COR-L47 (cell line): ENCODE measurements at places on chromosomes 16 and 17.

GRCh38 chr17:27157297-27157696, 136.6 kb upstream of the WSB1 start:
- DNase-seq = no peak

- no peak for DNase-seq
These were observed 36.8 kb downstream of the CPD start for GRCh38 chr17:30415491-30415890.

GRCh38 chr16:29862383-29862883, 593 bp downstream of the CDIPT start:
- DNase-seq = no peak

DNA sequence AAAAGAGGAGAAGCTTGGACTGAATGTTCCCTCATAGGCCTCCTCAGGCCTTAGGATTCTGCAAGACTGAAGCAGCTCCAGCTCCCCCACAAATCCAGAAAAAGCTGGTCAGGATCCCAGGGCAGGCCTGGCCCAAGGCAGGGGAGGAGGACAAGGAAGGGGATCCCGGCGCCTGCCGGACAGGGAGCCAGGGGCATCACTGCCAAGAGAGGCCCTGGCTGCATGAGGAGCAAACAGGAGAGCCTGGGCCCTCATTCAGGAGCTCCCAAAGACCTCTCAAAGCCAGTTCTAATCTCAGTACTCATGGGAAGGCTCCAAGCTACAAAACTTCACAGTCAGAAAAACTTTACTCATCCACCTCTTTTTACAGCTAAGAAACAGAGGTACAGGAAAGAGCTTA, 67.3 kb downstream of the ZNF423 start:
- no peak for DNase-seq

DNA sequence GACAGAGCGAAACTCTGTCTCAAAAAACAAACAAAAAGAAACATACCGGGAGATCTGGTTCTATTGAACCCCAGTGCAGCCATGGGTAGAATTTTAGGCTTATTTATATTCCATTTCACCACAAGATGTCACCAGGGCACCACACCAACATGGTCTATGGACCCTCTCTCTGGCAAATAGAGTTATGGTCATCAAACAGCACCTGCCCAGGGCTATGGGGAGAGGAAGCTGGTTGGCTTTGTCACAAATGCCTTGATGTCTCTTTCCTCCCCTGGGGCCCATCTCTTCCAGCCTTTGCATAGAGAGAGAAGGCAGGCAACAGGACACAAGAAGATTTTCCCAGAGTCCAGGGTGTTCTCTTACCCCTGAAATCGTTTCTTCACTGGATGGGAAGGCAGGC, 128.4 kb downstream of the WWOX start:
- peak; percentile 31 for DNase-seq

GRCh38 chr17:4796552-4796920, 572 bp downstream of the PSMB6 start:
- no peak for DNase-seq

GRCh38 chr17:37283414-37283961, 92.3 kb upstream of the C17orf78 start:
- DNase-seq = no peak

GRCh38 chr17:65259696-65260485, 122.7 kb downstream of the RGS9 start:
- no peak for DNase-seq

DNA sequence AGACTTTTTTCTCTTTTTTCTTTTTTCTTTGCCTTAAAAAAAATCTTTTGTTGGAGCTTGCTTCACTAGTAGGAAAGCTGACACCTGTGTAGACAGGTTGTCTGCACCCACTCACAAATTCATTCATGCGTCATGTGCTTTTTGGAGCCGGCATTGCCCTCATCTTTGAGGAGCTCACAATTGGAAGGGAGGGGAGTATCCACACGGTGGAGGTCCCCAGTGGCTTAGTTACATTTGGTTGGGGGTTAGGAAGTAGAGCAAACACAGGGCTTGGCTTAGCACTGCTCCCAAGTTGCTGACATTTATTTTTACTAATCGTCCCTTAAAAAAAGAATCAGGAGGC, 18.7 kb upstream of the MEIOB start:
- no peak for DNase-seq

- DNase-seq = no peak
These were observed 47.1 kb downstream of the TEX2 start for GRCh38 chr17:64216000-64216337.

DNA sequence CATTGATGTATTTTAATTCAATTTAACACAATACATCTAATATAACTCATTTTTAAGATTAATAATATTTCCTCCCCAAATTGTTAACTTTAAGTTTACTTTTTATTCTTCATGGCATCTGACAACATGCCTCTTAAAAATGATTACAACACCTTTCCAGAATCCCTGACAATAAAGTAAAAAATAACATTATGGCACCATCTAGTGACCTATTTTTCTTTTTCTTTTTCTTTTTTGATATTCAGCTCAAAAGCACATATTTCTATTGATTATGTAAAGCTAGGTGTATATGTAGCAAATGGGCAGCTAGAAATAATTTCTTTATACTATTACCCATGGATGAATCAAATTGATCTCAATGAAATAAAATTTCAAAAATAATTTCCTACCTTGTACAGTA, 834.3 kb upstream of the CDH8 start:
- no peak for DNase-seq

GRCh38 chr17:66527335-66527734, 224.9 kb downstream of the PRKCA start:
- no peak for DNase-seq

DNA sequence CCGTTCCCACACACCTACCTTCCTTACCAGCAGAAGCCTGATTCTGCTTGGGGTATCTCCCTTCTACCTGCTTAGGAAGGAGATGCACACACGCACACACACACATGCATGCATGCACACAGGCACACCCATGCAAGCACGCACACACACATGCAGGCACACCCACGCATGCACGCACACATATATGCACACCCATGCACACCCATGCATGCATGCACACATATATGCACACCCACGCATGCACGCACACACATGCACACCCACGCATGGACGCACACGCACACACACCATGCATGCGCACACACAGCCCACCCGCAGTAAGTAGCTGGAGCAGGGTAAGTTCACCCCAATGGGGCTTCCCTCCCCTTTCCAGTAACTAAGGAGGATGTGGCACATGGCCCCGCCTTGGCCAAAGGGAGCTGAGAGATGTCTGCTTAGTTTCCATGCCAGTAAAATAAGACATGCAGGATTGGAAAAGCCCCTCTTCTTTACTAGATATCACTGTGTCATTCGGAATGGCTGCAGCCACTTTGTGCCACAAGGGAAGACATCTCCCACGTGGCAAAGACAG, 33.7 kb downstream of the ADCY9 start:
- DNase-seq = no peak

DNA sequence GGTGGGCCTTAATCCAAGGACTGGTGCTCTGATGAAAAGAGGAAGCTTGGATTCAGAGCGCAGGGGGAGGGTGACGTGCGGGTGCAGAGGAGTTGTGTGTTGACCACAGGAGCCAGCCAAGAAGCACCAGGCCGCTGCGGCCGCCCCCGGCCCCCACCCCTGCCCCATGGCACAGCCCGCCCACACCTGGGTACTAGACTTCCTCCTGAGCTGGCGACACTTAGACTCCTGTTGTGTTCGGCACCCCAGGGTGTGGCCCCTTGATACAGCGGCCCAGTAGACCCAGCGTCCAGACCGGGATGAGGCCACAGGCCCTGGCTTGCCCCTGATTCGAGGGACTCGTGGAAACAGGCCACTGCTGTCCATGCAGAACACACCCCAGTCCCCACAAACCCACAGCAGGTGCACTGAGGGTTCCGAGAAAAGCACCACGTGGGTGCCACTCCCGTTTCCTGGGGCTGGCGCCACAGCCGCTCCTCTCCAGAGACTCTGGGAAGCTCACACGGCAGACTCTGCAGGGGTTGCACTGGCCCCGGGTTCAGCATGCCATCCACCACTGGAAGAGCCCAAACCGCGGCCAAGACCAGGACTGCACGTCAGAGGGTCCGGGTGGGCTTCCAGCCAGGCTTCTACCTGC, 5.7 kb upstream of the SNAI3 start:
- no peak for DNase-seq

GRCh38 chr17:5299383-5299782, 17.3 kb downstream of the RABEP1 start:
- DNase-seq = no peak

DNA sequence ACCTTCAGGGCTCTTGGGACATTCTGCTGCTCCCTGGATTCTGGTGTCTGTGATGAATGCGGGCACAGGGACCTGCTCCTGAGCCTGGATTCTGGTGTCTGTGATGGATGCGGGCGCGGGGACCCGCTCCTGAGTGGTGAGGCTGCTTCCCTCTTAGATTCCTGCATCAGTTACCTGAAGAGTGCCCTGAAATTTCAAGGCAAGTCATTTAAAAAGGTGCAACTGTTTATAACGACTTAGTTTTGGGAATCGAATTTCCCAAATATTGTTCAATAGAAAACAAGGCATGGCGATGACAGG, 7.0 kb downstream of the TMEM204 start:
- DNase-seq = no peak

DNA sequence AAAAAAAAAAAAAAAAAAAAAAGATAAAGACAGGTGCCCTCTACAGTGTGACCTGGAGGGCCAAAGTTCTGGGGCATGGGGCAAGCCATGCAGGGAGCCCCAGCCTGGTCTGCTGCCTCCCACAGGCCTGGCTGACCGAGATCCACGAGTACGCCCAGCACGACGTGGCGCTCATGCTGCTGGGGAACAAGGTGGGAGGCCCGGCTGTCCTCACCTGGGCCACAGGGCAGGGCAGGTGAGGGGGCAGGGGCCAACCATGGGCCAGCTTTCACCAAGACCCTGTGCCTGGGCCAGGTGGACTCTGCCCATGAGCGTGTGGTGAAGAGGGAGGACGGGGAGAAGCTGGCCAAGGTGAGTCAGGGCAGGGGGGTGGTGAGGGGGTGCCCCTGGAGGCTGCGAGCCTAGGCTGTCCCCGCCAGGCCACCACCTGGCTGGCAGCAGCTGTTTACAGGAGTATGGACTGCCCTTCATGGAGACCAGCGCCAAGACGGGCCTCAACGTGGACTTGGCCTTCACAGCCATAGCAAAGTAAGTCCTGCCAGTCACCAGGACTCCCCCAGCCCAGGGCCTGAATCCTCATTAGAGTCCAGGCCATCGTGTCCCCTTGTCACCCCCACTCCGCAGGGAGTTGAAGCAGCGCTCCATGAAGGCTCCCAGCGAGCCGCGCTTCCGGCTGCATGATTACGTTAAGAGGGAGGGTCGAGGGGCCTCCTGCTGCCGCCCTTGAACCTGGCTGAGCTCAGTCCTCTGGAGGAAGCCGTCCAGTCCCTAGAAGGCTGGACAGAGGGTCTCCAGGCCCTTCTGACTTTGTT, 2.7 kb upstream of the TRAF7 start:
- DNase-seq = no peak

GRCh38 chr16:55418586-55418985, 60.4 kb upstream of the MMP2 start:
- no peak for DNase-seq

- DNase-seq = no peak
These were observed 561 bp downstream of the AXIN1 start for GRCh38 chr16:351804-352520.

GRCh38 chr17:50475362-50475761, 3.3 kb upstream of the RSAD1 start:
- DNase-seq = no peak

GRCh38 chr16:59469266-59469665, 735.1 kb upstream of the GOT2 start:
- DNase-seq = no peak

GRCh38 chr16:12699161-12699560, 104.5 kb downstream of the CPPED1 start:
- DNase-seq = no peak

GRCh38 chr16:85431431-85432124, 181.5 kb upstream of the GSE1 start:
- DNase-seq = no peak

- no peak for DNase-seq
These were observed 42.3 kb upstream of the NKD1 start for GRCh38 chr16:50505714-50506542.

DNA sequence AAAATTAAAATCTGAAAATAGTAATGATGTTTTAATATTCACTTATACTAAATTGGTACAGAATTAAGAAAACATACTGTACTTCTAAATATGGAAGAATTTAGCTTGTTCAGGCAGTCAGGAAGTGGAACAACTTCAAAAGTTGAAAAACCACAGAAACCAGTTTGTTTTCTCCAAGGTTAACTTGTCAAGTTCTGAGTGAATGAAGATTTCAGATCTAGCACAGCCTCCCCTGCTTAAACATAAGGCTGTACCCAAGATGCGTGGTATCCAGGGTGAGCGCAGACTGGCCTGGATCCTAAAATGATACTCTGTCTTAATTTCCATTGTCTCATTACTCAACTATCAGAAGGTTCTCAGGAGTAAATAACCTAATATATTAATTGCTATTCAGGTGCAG, 730.7 kb upstream of the KIF2B start:
- DNase-seq = no peak
